ENCODE measurements at places on chromosomes 2 and 18.

GRCh38 chr2:168626096-168626495 lies 170.0 kb downstream of the CERS6 start:
- no peak for DNase-seq

DNA sequence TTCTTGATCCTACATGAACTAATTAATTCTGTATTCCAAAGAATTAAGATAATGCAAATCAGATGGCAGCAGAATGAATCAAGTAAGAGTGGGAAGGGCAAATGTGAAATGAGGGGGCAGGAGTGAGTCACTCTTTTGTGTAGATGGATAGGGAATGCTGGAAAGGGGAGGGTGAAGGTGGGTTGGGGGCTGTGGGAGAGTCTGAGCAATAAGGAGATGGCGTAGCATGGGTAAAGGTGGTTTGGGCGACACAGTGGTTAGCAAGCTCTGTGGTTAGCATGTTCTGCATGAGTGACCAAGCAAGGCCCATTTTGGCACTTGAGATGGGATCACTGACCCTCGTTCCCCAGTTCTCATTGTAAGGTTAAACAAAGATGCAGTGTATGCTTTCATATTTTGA lies 20.4 kb downstream of the GPD2 start:
- DNase-seq, result no peak

DNA sequence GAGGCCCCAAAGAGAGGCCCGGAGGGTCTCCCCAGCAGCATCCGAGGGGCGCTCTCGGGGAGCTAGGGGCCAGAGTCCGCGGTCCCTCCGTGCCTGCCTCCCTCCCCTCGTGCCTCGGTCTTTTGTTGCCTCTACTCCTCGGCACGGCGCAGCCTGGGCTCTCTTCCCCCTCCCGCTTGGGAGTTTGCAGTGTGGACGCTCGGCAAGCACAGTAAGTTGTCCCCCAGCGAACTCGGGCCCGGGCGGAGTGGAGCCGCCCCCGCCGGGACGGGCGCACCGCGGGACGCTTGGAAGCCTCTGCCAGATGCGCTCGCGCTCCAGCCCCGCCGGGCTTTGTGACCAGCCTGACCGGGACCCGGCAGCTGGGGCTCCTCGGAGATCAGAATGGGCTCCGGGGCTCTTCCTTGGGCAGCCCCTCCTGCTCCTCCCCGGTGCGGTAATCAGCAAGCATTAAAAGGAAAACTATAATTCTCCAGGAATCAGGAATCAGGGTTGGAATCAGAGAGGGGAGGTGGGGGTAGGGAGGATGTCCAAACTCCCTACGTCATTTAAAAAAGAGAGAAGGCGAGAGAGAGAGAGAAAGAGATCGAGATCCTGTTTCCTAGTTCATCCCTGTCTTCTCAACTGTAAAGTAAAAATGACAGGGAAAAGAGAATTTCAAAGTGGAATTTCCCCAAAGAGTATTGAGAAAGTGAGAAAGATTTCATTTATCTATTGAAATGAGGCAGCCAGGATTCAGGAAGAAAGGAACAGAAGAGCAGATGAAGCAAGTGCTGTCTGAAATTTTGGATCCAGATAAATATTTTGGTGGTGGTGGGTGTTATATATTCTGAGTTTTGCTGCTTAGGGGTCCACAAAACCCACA lies 786 bp upstream of the TMEM200C start:
- no peak for DNase-seq

GRCh38 chr2:205270689-205271088 lies 411.6 kb upstream of the NRP2 start:
- no peak for DNase-seq

DNA sequence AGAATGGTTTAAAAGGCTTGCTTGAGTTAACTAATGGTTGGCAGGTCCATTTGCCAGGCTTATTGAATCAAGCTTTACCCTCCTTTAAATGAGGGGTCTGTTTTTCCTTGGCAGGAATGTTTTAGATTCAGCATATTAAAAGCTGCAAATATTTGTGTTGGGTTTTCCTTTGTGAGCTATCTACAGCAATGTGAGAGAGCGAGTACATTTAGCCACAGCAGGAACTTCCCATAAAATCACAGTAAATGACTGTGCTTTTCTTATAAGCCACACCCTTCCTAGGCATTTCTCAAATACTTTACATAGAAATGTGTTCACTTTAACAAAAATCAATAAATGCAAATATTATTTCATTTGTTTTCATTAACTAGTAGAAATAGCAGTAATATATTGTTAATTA lies 23.9 kb downstream of the CALCRL start:
- no peak for DNase-seq

DNA sequence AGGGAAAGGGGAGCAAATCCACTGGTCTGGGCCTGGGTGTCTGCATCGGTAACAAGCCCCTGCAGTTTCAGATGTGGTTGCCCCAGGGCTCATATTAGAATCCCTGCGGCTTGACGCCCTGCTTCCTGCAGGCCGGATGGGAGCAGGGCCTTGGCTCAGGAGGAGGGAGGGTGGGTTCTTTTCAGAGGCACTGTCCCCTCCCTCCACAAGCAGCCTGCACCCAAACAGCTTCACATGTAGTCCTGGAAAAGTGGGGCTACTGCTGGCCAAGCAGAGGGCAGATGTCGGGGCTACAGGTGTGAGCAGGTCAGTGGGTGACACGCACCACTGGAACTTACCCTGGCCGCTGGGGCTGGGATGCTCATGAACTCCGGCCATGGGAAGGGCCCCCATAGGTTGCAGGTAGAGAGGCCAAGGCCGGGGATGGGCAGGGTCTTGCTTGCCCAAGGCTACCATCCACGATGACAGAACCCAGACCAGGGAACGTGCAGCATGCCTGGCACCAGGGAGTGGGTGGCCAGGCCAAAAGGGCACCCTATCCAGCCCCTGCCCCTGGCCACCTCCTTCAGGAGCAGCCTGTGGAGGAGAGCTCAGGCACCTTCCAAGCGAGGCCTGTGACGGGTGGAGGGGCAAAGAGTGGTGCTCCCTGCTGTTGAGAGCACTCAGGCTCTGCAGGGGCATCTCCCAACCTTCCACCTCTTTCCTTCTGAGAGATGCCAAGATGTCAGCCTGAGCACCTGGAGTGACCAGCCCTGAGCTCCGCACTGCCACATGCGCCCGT lies 16.8 kb downstream of the ARID5A start:
- DNase-seq, result no peak

GRCh38 chr2:122249673-122250072 lies 494.2 kb downstream of the TSN start:
- no peak for DNase-seq

DNA sequence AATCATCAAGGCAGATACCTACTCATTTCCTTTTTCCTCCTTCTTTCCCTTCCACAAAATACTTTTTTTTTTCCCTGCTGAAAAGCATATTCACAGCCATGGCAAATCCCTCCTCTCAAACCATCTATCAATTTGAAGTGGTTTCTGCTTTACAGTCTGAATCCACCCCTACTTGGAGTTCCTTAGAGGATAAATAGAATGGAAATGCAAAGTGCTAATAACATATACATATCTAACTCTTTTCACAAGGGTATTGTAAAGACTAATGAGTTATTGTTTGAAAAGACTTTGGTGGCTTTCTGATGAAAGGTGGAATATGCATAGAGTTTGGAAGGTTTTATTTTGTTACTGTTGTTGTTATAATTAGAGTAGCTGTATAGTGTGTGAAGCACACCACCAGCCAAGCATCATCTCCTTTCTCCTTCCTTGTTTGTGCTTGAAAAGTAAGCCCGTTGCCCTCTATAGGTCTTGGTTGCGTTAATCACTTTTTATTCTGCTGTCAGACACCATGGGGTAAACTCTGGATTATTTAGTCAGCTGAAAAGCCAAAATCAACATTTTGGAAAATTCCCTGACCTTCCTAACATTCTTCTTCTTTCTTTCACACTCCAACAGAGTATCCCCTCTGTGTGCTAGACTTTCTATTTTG lies 2126.9 kb upstream of the CELF4 start:
- DNase-seq, result no peak

GRCh38 chr18:48767090-48767690 lies 183.6 kb downstream of the SMAD7 start:
- DNase-seq, result no peak

- DNase-seq, result no peak
Observed at GRCh38 chr2:216299588-216299987, 72.7 kb downstream of the MARCHF4 start.

All from iPS DF 6.9 (cell line).